ENCODE measurements at places on chromosomes 3 and 15. TPM values are rescaled to one million over a fixed set of nuclear protein-coding genes. Genes with fewer than 3 reads are reported as not detected.

GRCh38 chr15:35118960-35119359 is 33.9 kb upstream of the NANOGP8 start:
- no peaks in the 10 kb centered on the region for H3K27me3 ChIP-seq
- H3K4me1 ChIP-seq, result peaks cover 8% of the 10 kb centered on the region
- H3K36me3 ChIP-seq, result peaks cover 3% of the 10 kb centered on the region
- DNase-seq, result no peak
- no peak overlapping the region for H3K27ac ChIP-seq

DNA sequence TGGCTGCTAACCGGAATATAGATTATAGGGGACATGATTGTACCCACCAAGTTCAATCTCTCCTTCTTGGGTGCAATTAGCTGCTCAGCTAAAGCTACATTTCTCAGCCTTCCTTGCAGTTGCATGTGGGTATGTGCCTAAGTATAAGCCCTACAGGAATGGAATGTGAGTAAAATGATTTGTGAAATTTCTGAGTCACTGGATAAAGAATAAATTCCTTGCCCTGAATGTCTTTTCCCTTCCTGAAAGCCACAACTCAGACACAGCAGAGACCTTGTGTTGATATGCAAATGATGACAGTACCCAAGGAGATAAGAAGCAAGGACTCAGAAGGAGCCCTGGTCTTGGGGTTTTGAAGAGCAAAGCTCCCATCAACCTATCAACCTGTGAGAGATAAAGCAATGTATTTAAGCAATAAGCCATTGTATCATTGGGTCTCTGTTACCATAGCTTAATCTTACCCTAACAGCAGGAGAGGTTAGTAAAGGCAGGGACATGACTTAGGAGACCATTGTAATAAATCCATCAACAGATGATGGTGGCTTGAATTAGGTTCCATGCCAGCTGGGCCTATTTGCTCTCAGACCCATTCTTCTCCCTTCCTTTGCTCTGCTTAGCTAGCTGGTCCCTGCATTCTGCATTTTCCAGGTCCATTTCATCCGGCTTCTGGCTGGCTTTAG is 25.6 kb upstream of the ZNF280D start:
- H3K27ac ChIP-seq, result no peak overlapping the region
- H3K4me3 ChIP-seq, result no peak overlapping the region
- no peaks in the 10 kb centered on the region for H3K36me3 ChIP-seq
- DNase-seq, result no peak
- peaks cover 6% of the 10 kb centered on the region for H3K4me1 ChIP-seq

- no peak overlapping the region for H3K4me3 ChIP-seq
- no peak overlapping the region for H3K27ac ChIP-seq
- peaks cover 4% of the 10 kb centered on the region for H3K4me1 ChIP-seq
- no peak for DNase-seq
- peaks cover 13% of the 10 kb centered on the region for H3K36me3 ChIP-seq
Observed at GRCh38 chr3:70990185-70990584, 593.3 kb downstream of the FOXP1 start.

The THPO gene
- total RNA-seq, result 0.98 TPM

The XIRP1 gene
- total RNA-seq, result not detected
